Cerebellar nuclear complex (tissue), 1 donor: ENCODE measurements at places on chromosomes 1 and 21.

DNA sequence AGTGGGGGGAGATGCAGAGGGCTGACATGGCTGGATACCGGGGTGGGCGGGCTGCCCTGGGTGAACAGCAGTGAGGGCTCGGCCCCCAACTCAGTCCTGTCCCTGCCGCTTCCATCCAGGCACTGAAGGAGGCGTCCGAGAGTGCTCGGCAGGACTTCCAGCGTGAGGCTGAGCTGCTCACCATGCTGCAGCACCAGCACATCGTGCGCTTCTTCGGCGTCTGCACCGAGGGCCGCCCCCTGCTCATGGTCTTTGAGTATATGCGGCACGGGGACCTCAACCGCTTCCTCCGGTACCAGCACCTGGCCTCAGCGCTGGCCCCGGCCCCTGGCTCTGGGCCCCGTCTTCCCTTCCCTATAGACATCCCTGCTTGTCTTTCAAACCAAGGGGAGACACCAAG is 15.6 kb downstream of the NTRK1 start:
- no peak for DNase-seq

DNA sequence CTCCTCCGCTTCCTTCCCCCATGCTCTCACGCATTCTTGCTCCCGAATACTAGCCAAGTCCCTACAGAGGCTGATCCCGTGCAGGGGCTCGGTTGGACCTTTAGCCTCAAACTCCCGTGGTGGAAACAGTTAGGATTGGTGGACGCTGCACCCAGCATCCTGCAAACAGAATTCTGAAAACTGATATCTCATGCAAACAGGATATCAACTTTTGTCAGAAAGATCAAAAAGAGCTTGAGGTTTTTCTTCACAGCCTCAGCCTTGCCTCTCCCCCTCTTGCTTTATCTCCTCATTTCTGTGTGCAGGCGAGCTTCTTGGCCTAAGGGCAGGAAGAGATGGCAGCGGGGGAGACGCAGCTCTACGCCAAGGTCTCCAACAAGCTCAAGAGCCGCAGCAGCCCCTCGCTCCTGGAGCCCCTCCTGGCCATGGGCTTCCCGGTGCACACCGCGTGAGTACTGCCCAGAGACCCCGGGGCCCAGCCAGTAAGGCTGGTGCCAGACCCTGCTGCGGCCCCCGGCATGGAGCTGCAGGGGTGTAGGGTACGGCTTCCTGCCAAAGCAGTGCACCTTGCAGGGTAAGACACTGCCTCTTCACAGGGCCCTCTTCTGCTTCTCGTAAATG is at the start of gene UBASH3A:
Gene UBASH3A, plus strand, starts transcription at position 292 of the 621 bp plus-strand sequence. Its CDS starts 44 bp downstream, at position 336.
- no peak for DNase-seq

- no peak for DNase-seq
Observed at GRCh38 chr1:152109998-152110294, 5.3 kb downstream of the TCHH start.

DNA sequence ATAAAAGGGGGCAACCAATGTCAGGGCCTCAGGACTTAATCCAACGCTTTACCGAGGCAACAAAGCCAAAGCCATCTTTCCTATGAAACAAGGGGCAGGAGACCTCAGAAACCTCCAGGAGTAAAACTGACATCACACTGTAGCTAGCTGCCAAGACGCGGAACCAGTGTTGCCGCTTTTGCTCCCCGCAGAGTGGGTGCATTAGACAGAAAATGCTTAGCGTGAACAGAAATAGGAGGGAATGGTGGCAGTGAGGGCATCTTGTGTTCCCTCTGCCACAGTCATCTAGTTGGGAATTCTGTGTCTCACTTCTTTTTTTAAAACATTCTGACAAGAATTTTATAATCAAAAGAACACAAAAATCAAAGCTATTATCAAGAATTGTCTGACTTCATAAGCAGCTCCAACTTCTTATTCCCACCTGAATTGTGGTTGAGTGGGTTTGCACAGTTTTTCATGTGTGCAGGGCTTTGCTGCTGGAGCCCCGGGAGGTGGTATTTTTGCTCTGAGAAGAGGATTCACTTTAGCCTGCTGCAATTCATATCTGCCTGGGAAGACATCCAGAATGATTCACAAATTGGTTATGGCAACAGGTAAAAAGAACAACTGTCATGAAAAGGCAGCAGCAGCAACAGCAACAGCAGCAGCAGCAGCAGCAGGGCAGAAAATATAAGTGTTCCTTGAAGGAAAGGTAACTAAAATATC is 82.2 kb upstream of the DIRAS3 start:
- DNase-seq: no peak

DNA sequence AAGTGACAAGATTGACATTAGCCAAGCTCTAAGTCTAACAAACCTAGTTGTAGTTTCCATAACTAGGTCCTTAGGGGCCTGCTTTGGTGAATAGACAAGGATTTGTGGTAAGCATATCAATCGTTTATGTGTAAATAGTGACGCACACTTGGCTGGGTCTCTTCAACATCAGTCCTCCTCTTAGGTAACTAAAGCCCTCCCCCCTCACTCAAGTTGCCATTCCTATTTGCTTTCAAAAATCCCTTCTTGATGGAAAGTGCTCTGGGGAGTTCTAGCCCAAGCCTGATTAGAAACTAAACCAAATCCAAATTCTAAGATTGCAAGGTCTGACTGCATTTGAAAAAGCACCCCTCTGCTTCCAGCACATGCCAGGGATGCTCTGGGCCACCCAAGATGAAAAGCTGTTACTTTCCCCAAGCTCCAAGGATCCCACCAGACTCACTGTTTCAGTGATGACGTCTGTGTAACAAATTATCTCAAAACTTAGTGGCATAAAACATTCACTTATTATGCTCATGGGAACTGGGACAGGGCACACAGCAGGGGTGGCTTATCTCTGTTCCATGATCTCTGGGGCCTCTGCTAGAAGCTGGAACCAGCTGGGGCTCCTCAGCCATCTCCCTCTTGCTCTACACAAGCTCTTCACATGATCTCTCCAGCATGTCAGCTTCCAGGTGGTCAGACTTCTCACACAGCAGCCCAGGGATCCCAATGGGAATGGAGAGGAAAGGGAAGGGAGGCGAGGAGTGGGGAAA is 74.1 kb downstream of the RRAGC start:
- no peak for DNase-seq

GRCh38 chr1:71839876-71840275 is 442.5 kb downstream of the NEGR1 start:
- no peak for DNase-seq

- no peak for DNase-seq
Observed at GRCh38 chr1:156062189-156062588, 1.2 kb downstream of the RAB25 start.

- DNase-seq: no peak
Observed at GRCh38 chr1:159750621-159751020, 30.1 kb upstream of the DUSP23 start.

GRCh38 chr21:34986561-34987500 is 62.3 kb downstream of the RUNX1 start:
- no peak for DNase-seq
